Left hindlimb (tissue), 1 donor: ENCODE measurements at places on chromosomes 2 and 18.

GRCh38 chr18:59898609-59899297 lies 1.0 kb upstream of the PMAIP1 start:
- no peak for DNase-seq

DNA sequence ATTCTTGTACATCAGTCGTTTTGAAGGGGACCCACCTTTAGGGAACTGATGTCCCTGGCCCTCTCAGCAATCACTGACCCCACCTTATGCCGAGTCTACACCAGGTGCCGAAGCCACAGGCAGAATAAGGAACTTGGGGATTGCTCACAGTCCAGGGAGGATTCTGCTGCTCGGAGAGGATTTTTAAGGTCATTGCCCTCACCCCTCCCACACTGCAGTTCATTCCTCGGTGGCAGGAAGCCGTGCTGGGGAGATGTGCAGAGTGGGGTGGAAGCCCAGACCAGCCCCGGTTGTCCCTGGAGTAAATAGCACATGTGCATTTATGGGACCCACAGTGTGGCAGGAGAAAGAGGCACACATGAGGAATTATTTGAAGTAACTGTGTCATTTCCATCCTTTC lies 50.4 kb downstream of the PLB1 start:
- no peak for DNase-seq

DNA sequence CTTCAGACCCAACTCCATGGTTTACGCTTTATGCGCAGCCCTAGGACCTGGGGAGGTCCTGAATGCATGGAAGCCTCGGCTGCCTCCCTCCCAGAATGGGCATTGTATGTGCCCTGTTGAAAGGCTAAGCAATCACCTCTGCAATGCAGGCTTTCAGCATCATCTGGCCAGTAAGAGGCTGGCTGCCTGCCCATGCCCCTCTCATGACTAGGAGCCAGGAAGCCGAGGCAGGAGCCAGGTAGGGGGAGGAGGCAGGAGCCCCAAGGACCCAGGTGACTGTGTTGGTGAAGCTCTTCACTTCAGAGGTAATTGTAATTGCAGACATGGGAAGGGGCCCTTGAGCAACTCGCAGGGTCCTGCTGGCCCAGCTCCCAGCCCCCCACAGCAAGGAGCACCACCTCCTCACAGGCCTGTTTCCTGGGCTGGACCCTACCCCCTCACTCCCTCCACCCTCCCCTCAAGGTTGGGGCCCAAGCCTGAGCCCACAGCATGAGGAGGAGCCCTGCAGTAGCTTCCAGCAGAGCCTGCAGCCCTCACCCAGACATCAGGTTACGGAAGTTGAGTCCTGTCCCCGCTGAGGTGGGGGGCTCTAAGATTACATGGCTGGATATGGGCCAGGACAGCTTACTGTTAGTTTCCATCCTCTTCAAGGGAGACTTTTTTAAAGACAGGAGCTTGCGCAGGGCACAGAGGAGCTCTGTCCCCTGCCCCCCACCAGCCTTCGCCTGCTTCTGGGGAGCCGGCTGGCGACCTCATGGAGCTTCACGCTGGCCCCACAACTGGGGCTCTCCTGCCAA lies 21.9 kb downstream of the CRACDL start:
- DNase-seq = no peak

- no peak for DNase-seq
Observed at GRCh38 chr2:9021563-9022211, 18.2 kb upstream of the MBOAT2 start.

- no peak for DNase-seq
Observed at GRCh38 chr2:58354230-58354629, 113.1 kb upstream of the FANCL start.

DNA sequence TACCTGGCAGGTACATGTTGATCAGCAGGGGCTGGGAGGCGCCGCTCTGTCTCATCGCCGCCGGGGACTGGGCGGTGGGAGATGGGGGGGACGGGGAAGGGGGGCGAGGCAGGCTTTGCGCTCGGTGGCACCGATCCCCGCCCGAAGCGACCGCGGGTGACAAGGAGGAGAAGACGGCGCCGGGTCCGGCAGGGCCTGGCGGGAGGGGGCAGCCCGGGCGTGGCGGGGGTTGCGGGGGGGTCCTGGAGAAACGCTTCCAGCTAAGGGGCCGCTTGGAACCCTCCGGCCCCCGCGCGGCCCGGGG lies at the start of gene FEV:
TSS of gene FEV (minus strand) at position 164 of the 304 bp plus-strand sequence. CDS start at position 55, 109 bp downstream.
- no peak for DNase-seq

DNA sequence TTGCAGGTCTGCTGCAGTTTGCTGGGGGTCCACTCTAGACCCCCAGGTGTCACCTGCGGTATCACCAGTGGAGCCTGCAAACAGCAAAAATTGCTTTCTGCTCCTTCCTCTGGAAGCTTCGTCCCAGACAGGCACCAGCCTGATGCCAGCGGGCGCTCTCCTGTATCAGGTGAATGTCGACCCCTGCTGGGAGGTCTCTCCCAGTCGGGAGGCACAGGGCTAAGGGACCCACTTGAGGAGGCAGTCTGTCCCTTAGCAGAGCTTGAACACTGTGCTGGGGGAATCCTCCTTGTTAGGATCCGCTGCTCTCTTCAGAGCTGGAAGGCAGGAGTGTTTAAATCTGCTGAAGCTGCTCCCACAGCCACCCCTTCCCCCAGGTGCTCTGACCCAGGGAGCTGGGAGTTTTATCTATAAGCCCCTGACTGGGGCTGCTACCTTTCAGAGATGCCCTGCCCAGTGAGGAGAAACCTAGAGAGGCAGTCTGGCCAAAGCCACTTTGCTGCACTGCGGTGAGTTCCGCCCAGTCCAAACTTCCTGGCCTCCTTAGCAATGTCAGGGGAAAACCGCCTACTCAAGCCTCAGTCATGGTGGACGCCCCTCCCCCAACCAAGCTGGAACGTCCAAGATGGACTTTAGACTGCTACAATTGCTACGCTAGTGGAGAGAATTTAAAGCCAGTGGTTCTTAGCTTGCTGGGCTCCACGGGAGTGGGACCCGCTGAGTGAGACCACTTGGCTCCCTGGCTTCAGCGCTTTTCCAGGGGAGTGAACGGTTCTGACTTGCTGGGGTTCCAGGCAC lies 652.5 kb downstream of the KCNJ3 start:
- DNase-seq = no peak

GRCh38 chr2:231646476-231646875 lies 53.8 kb downstream of the TEX44 start:
- DNase-seq = no peak

DNA sequence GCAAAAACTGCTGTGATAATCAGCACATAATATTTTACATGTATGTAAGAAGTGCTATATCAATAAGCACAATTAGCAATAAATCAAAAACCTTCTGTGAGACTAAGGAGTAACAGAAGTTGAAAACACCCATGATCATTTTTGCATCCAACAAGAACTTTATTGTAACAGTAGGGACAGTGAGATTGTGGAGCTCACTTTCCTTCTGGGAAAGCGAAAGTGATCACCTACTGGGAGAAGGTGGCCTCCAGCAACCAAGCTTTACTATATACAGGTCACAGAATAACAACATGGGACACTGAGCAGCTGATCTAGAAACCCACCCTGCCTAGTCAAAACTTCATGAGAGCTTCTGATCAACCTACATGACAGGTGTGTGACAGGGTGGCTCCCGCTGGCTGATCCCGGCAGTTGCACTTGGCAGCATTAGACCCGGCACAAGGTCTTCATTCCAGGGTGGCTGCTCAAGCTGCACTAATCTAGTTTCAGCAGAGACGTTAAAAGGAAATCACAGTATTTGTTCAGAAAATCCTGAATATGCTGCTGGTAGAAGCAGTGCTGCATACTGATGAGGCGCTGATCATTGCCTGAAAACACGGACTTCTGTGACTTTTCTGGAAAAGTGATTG lies 63.5 kb upstream of the ARL5A start:
- DNase-seq = no peak

- no peak for DNase-seq
Observed at GRCh38 chr2:88738271-88738670, 46.8 kb downstream of the RPIA start.

GRCh38 chr2:61763605-61764034 lies 90.2 kb downstream of the FAM161A start:
- DNase-seq = peak; percentile 87

DNA sequence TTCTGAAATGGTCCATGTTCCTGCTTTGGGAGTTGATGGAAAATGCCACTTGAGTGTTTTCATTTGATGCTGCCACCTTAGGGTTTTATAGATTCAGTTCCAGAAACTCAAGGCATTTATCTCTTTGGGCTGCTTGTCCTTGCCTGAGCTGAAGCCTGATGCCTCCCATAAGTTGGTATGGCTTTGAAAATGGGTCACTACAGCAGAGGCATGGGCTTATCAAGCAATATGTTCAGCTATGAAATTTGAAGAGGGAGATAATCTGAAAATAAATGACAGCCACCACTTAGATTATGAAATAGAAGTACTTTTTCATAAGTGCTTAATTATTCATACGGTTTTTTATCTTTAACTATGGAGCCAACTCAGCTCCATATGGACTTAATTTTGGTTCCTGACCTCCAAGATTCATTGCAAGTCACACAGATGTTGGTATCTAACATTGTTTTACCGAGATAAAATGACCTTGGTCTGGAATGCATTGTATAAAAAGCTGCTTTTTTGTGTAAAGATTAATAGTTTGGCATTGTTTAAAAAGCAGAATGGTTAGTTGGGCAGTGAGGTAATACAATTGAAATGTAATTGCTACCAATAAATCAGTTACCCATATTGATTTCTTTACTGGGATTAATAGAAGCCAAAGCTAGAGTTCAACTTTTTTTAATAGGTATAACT lies 4.5 kb downstream of the SLC14A1 start:
- no peak for DNase-seq

DNA sequence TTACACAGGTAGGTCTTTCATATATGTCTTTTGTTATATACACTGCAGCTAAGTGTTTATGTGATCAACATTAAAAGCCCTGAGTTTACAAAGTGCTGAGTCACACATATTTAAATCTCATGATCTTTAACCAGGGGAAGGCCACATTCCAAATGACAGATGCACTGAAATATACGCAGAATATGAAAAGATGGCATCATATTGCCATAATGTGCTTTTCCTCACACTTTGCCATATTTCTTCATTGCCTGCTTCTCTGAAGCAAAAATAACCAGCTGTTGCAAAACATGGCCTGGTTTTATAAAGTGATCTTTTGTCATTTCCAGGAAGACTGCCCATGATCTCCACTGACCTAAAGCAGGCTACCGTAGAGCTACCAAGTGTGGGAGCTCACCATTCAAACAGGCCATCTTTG lies 93.5 kb upstream of the MAPRE2 start:
- DNase-seq = no peak

GRCh38 chr18:47929681-47930198 lies 719 bp downstream of the SMAD2 start:
- no peak for DNase-seq

- no peak for DNase-seq
Observed at GRCh38 chr2:65818873-65819451, 386.6 kb upstream of the SPRED2 start.

DNA sequence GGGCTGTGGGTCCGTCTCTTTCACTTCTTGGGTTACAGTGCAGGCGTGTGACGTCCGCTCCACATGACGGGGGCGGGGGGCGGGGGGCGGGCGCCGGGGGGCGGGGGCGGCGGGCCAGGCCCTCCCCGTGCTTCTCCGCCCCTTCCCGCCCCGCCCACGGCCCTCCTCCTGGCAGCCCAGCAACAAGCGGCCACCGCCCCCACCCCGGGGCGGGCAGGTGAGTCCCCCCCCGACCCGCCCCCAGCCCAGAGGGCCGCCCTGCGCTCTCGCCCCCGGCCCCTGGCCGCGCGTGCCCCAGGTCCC lies 3.6 kb downstream of the ZNF516 start:
- DNase-seq = peak; percentile 89

DNA sequence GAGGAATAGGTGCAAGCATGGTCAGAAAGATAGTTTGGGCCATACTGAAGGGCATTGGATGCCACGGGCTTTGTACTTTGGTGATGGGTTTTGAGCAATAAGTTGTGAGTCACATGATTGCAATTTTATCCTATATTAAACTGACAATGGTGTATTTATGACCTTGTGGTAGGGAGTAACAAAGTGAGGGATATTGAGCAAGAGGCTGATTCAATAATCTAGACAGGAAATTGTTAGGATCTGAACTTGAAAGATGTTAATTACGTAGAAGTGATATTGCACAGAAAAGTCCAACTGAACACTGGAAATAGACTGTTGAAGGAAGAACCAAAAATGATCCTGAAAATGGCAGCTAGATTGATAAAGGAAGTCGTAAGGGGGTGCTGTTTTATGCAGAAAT lies 46.6 kb upstream of the TCF4 start:
- DNase-seq = no peak

DNA sequence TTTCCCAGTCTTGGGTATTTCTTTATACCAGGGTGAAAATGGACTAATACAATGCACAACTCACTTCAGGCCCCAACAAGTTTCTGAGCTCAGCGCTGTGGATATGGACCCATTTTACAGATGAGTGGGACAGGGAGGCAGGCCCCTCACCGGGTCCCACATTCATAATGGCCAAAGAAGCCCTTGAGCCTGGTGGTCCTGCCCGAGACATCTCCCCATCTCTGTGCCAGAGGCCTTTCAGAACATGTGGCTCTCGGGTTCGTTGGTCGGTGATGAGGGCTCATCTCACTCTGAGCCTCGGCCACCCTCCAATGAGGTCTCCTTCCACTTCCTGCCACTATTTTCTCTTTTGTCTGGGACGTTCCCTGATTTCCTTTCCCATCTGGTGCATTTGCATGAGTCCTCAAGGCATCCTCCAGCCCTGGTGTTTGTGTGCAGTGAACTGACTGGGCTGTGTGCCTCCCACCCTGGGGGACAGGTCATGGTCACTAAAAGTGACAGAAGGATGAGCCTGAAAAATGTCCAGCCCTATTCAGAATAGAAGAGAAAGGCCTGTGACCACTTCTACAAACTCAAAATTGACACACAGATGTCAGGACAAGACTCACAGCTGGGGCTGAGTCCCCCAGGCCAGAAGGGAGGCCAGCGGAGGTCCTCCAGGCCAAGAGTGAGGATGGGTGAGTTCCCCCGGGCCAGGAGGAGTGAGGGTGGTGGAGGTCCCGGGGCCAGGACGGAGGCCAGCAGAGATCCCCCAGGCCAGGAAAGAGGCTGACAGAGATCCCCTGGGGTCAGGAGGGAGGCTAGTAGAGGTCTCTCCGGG lies 134.5 kb downstream of the PTGR3 start:
- no peak for DNase-seq

DNA sequence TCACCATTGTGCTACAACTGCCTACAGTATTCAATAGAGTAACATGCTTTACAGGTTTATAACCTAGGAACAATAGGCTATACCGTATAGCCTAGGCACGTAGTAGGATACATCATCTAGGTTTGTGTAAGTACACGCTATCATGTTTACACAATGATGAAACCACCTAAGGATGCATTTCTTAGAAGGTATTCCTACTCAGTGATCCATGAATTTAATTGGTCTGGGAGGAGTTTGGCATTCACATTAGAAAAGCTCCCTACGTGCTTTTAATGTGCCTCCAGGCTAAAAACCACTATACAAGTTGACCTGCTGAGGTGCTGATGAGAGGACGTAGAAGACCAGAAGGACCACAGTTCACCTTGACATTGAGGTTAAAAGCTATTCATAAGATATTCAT lies 154.5 kb upstream of the LRRTM1 start:
- no peak for DNase-seq

- DNase-seq = peak; percentile 46
Observed at GRCh38 chr2:62287899-62288880, 92.3 kb downstream of the B3GNT2 start.

- no peak for DNase-seq
Observed at GRCh38 chr2:100194951-100195350, 52.6 kb upstream of the AFF3 start.
